Aorta (tissue), 5 donors: ENCODE measurements at places on chromosomes 13 and 19.
A peak's percentile ranks its signal among the peaks of the same experiment; 100 is the strongest.

DNA sequence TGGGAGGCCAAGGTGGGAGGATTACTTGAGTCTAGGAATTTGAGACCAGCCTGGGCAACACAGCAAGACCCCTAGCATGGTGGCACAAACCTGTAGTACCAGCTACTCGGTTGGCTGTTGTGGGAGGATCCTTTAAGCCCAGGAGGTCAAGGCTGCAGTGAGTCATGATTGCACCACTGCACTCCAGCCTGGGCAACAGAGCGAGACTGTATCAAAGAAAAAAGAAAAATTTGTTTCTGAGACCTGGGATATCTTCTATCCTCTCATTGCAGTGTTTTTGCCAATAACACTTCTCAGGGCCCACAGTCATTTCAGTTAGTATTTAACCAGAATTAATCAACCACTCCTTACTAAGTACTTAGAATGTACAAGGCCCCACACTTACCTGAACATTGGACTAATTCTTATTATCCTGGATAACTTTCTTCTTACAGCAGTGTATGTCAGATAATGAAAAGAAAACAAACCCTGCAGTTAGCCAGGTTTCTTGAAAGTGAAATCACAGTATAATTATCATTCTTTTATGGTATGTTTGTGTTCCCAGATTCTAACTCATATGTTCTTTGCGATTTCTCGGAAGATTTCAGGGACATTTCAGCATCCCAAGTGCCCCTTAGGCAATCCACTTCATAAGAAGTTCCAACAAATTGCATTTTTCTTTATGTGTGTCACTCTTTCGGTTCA lies 75.6 kb upstream of the KLF5 start:
- no peak for DNase-seq

GRCh38 chr13:99339736-99340397 lies 32.7 kb upstream of the GPR183 start:
- DNase-seq: no peak

GRCh38 chr13:23752111-23753001 lies 136.8 kb downstream of the MIPEP start:
- no peak for DNase-seq

DNA sequence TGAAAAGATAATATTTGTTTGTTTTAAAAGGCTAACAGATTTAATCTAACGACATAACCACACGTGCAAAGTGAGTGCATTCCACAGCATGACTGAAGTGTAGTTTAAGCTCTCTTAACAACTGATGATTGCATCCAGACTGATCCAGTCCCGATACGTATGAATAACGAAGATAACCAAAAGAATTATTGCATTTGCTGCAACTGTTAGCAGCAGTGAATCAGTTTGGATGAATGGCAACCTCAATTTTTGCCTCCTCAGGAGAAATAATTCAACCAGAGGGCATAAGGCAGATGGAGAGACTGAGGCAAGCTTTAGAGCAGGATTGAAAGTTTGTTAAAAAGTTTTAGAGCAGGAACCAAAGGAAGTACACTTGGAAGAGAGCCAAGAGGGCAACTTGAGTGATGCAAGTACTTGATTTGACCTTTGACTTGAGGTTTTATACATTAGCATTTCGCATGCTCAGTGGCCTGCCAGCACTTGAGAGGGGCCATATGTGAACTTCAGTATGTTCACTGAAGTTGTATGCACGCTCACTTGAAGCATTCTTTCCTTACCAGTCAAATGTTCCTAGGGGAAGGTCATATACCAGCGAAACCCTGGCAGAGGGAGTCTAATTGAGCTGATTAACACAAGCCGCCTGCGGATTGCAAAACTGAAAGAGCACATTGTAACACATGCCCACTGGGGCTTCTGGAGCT lies 835.0 kb upstream of the PCDH20 start:
- no peak for DNase-seq

DNA sequence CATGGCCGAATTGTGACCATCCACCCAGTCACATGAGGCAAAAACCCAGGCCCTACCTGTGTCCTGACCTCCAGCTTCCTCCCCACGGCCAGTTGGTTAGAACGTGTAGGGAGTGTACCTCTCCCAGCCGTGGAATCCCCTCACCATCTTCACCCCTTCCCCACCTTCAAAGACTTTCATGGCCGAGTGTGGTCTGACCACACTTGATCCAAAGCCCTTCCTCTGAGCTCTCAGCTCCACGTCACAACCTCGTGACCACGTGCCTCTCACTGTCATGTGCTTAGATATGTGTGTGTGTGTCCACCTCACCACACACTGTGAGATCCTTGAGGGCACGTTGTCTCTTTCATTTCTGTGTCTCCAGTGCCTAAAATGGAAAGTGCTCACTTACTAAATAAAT lies 48.6 kb upstream of the UBE2L5 start:
- DNase-seq: peak; percentile 60

DNA sequence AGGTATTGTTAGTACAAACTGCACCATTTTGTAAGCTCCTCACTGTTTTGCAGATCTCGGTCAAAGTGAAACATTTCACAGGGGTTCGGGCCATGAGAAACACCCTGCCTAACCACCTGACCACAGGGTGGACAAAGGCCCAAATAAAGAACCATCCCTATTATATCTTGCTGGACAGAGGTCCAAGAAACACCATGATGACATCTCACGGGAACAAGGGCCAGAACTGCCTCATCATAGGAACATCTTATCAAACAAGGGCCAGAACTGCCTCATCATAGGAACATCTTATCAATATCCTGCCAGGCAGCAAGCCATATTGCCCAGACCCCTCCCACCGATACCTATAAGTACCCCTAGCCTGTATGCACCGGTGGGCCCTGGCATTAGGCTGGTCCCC lies 99.7 kb downstream of the PCDH9 start:
- no peak for DNase-seq

DNA sequence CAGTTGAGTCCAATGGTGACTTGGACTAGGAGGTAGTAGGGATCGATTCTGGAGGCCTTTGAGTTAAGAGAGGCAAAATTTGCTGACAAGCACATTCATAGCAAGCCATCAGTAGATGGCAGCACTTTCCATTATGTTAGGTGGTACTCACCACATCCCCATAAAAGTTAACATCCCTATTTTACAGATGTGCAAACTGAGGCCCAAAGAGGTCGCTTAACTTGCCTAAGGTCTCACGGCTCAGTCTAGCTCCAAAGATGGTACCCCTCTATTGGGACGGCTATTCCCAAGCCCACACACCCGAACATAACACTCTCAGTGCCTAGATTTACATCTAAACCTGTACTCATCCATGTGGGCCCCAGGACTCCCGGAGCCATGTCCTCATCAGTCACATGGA lies 21.5 kb upstream of the FOSB start:
- no peak for DNase-seq

DNA sequence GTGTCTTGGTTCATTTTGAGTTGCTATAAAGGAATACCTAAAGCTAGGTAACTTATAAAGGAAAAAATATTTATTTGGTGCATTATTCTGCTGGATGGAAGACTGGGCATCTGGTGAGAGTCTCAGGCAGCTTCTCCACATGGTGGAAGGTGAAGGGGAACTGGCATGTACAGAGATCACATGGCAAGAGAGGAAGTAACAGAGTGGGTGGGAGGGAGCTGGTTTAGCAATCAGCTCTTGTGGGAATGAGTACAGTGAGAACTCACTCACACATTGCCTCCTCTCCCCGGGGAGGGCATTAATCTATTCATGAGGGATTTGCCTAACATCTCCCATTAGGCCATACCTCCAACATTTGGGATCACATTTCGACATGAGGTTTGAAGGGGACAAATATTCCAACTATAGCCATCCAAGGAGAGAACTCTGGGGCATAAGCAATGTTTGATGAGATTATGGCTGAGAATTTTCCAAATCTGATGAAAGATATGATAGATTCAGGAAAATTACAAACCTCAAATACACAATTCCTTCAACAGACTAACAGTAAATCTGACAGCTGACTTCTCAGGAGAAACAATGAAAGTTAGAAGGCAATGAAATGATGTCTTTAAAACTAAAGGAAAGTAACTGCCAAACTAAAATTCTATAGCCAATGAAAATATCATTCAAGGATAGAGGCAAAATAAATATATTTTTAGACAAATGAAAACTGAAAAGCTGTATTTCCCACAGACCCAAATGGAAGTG lies 52.5 kb downstream of the MTUS2 start:
- DNase-seq: no peak

DNA sequence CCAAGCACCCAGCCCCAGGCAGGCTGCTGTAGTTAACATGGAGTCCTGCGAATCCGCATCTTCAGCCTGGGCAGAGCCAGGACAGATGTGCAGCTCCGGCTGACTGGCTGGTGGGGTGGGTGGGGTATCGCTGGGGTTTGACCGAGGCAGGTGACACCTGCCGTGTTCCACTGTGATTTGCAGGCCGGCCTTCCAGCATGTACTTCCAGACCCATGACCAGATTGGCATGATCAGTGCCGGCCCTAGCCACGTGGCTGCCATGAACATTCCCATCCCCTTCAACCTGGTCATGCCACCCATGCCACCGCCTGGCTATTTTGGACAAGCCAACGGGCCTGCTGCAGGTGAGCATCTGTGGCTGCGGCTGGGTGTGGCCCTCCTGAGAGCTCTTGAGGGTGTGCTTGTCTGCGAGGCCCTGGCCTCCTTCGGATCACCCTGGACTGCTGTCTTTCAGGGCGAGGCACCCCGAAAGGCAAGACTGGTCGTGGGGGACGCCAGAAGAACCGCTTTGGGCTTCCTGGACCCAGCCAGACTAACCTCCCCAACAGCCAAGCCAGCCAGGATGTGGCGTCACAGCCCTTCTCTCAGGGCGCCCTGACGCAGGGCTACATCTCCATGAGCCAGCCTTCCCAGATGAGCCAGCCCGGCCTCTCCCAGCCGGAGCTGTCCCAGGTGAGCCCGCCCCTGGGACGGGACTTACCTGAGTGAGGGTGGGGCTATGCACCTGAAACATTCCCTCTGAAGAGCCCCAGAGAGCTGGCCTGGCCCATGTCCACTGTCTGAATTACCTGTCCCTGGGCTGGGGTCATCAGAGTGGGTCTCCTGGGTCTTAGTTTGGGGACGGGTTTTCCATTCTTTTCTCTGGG lies 30.6 kb downstream of the CERS1 start:
- DNase-seq: no peak

- no peak for DNase-seq
Measured at GRCh38 chr13:51317262-51317661, 22.2 kb upstream of the SERPINE3 start.

DNA sequence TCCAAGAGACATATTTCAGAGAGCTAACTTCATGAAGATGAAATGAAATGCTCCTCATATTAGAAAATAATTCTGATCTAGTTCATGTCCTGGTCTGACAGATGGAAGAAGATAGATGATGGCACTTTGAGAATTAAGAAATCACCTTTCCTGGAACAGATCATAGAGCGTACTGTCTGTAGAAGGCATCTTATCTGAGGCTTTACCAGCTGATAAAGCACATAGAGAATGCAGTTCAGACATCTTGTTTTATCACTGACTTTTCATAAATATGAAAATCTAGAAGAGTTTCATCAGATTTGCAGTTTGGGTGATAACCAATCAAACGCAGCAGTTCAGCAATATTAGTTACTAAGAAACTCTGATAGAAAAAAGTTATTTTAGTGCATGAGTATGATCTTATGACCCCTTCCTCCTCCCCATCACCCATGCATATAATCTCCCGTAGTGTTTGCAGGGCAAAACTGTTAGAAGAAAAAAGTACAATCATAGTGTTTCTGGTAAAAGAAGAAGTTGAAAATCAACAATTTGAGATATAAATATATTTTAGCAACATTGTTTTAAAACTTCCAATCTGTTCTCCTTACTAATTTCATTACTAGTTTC lies 585.2 kb downstream of the PCDH9 start:
- DNase-seq: no peak

DNA sequence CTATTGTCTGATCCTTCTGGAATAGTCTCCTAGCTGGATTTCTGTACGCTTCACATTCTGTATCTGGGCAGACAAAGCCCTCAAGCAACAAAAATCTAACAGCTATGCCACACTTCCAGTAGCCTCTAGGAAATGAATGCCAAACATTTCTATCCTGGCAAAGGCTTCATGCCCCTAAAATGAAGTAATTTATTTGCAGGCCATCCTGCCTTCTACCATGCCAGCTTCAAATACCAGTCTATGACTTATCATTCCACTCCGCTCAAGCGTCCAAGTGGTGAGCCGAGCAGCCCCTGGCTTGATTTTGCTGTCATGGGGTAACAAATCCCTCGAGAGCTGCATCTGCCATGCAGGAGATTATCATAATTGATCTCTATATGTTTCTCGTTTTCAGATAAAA lies 86.9 kb downstream of the LHFPL6 start:
- DNase-seq: no peak

DNA sequence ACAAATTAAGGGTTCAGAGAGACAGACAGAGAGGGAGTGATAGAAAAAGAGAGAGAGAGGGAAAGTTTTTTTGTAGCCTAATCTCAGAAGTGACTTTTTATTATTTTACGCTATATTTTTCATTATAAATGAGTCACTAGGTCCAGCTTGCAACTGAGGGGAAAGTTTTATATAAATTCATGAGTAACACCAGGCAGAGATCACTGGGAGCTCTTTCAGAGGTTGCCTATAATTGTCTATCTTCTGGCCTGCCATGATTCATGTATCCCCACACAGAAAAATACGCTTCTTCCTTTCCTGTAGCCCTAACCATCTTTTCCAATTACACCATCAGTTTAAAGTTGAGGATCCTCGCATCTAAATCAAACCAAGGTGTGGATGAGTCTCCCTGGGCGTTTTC lies 467.9 kb downstream of the SLITRK1 start:
- DNase-seq: no peak

DNA sequence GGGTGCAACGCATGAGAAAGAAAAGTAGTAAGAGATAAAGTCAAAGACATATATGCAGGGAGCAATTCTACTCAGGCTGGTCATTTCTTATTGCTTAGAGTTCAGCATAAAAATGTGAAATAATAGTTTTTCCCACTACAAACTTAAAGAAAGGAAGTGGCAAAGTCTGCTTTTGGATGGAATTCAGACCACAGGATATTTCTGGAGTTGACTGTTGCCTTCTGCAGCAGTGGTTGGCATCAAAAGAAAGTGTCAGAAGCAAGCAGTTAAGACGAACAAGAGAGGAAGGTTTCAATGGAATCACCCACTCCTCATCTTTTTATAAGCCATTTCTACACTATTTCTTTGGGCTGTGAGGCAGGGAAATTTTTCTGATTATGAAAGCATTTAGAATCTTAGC lies 36.2 kb upstream of the TRPC4 start:
- no peak for DNase-seq
